H4 (cell line): ENCODE measurements at places on chromosomes 12 and 14. TPM values are rescaled to one million over a fixed set of nuclear protein-coding genes. Genes with fewer than 3 reads are reported as not detected.

Gene AJUBA
- total RNA-seq, result 24.7 and 25.9 TPM in 2 replicates

Gene GPRC5D
- not detected in 2 replicates for total RNA-seq

Gene ACRBP
- not detected in 2 replicates for total RNA-seq

Gene CTSG
- total RNA-seq, result not detected in 2 replicates

Gene TAS2R46
- total RNA-seq, result 0.23 TPM in 1 of 2 replicates, not detected in the other

Gene CLEC2A
- total RNA-seq, result not detected in 2 replicates

Gene B4GALNT3
- total RNA-seq, result 3.0 and 3.3 TPM in 2 replicates

Gene DTX1
- 1.3 and 2.8 TPM in 2 replicates for total RNA-seq

Gene LMNTD1
- total RNA-seq, result not detected in 2 replicates

GRCh38 chr12:10210225-10210624, 2.5 kb upstream of the GABARAPL1 start:
- DNase-seq, result no peak

DNA sequence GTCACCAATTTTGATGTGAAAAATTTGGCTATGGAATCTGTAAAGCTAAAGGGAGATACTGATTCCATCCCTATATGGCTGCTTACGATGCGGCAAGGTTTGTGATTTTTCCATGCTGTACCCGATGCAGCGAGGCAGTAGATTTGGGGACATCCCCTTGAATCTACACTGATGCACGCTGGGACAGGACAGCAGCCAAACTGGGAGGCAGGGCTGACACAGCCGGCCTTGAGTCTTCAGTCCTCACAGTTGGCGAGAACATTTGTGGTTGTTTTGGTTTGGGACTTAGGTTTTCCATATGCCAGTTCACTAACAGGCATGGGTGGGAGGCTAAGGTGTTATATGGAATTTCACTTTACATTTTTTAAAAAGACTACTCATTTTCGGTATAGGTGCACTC, 3.8 kb downstream of the GALNT16 start:
- DNase-seq, result no peak

GRCh38 chr12:1633459-1633858, 4.4 kb downstream of the WNT5B start:
- no peak for DNase-seq

- no peak for DNase-seq
Observed at GRCh38 chr12:12392413-12392812, 35.5 kb downstream of the BORCS5 start.

- DNase-seq, result no peak
Observed at GRCh38 chr12:104827587-104827986, 130.5 kb downstream of the SLC41A2 start.

GRCh38 chr12:120873226-120873625, 30.9 kb downstream of the SPPL3 start:
- no peak for DNase-seq

- DNase-seq, result no peak
Observed at GRCh38 chr14:87952307-87953094, 40.5 kb downstream of the GALC start.

GRCh38 chr14:34826661-34827060, 48.5 kb downstream of the BAZ1A start:
- no peak for DNase-seq

DNA sequence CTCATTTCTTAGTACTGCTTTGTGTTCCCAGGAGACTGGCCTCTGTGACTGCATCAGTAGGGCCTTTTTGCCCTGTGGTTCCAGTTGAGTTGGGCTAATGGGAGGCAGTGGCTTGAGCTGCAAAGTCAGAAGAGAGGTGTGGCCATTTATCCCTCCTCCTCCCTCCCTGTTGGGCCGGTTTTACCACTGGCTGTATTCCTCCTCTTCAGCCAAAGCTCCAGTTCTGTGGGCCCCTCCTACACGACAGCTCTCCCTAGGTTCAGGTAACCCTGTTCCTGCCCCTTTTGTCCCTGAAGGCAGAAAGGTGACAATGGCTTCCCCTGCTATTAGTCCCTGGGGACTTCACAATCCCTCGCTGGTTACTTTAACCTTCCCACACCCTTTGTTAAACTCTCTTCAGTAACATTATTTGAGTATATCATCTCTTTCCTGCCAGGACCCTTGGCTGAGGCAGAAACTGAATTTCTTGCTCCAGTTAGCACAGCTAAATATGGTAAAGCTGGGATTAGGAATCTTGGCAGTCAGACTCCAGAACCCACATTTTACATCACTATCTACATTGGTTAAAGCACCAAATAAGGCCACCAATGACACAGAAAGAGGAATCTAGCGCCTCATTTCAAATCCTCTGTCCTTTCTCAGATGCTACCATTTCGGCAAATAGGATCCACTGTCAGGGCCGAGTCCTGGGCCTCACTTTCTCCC, 121.9 kb upstream of the SLC35F4 start:
- DNase-seq, result no peak

DNA sequence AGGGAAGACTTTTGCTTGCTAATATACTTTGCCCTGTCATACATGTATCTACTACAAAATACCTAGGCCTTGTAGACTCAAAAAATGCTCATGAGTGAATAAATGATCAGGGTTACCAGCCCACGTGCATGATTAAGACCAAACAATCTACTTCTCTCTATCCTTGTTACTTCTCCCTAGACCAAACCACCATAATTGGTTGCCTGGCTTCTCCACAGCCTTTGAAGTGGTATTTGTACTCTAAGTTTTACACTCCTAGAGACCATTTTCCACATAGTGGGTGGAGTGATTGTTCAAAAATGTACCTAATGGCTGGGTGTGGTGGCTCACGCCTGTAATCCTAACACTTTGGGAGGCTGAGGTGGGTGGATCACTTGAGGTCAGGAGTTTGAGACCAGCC, 14.1 kb upstream of the RPS6KL1 start:
- DNase-seq, result no peak

DNA sequence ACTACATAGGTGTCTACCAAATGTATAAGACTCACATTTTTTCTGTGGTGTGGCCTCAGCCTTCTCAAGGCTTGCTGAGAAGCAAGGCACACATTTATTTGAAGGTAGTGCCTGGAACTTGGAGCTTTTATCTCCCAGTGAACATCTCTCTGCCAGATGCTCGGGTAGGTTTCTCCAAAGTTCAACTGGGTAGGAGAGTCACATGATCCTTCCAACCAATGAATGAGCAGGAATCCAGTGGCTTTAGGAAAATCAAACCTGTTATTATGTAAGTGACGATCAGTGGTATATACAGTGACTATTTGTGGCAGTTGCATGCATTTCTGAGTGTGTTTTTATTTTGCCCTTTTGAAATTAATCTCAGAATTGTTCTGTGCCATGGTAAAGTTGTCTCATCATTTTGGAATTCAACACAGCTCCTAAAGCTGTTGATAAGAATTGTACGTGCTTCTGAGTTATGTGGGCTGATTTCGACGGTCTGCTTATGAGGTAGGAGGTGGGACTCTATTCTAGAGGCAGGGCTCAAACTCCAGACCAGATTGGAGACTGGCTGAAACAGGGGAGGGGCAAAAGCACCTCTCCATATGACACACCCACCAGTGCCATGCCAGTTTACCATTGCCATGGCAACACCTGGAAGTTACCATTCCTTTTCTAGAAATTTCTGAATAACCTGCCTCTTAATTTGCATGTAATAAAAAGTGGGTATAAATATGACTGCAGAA, 57.6 kb downstream of the EID3 start:
- DNase-seq, result no peak

DNA sequence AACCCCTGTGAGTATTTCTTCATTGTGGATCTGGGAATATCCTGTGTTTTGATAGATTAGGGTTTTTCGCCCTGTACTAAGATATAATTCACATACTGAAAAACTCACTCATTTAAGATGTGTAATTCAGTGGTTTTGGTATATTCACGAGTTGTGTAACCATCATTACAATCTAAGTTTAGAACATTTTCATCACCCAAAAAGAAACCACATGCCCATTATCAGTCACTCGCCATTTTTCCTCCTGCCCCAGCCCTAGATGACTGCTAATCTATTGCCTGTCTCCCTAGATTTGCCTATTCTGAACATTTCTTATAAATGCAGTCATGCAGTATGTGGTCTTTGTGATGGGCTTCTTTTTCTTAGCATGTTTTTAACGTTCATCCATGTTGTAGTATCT, 67.9 kb upstream of the ATF1 start:
- DNase-seq, result no peak

DNA sequence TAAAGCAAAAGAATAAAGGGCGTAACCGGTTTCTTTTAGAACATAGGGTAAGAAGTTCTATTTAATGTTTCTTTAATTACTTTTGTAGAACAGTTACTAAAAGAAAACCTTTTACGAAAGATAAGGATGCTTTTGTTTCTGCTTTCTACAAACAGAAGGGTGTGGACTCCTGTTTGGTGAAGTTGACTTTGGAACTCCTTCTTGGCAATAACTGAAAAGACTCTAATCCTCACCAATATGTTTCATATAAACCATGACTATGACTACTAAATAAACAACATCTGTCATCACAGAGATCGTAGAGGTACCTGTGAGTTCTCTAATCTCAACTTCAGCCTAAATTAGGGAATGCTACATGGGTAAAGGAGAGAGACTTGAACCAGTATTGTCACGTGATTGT, 210.8 kb upstream of the FLRT2 start:
- no peak for DNase-seq

GRCh38 chr12:123971770-123972456, 718 bp downstream of the CCDC92 start:
- peak; percentile 21 for DNase-seq

DNA sequence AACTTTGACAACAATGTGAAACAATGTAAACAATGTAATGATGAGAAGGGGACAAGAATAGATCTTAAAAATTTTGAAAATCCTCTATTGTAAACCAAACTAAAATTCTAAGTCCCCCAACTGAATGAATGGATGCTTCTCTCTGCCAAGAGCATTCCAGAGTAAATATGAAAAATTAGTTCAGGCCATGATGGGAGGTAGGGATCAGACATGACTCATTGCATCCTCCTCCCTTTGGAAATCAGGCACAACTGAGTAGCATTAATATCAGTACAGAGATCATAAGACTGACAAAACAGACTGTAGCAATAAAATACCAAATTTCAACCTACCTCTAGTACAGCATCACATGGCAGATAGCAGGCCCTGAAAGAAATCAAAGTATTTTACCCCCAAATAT, 559.9 kb downstream of the C12orf50 start:
- DNase-seq, result no peak

- DNase-seq, result no peak
Observed at GRCh38 chr12:4047421-4047820, 174.2 kb upstream of the PARP11 start.

- no peak for DNase-seq
Observed at GRCh38 chr12:67645601-67646000, 2.9 kb upstream of the DYRK2 start.

DNA sequence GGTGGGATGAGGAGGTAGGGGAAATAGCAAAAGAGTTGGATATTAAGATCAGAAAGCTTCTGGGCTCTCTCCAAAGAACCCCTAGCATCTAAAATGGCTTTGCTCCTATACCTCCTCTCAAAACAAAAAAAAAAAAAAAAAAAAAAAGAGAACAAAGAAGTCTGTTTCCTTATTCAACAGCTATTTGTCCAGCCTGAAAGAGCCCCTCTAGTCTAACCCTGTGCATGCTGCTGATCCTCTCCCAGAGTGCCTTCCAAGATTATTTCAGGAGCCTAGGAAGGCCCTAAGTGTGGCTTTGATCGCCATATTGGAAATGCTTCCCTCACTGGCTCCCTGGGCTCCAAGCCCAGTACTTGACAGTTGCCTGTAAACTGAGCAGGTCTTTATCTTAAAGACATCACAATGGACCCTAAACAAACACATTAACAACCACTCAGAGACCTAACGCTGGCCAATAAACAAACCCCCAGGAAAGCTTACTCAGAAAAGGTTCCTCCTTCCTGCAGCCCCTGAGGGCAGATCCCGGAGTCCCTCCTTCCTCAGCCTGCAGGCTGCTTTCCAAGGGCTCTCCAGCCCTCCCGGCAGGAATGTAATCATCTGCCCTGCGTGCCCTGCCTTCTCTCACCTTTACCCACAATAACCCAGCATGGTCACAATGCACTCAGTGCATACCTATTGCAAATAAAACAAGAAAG, 17.4 kb upstream of the COL2A1 start:
- peak; percentile 86 for DNase-seq

GRCh38 chr12:91189516-91189915, 6.9 kb upstream of the DCN start:
- DNase-seq, result no peak

DNA sequence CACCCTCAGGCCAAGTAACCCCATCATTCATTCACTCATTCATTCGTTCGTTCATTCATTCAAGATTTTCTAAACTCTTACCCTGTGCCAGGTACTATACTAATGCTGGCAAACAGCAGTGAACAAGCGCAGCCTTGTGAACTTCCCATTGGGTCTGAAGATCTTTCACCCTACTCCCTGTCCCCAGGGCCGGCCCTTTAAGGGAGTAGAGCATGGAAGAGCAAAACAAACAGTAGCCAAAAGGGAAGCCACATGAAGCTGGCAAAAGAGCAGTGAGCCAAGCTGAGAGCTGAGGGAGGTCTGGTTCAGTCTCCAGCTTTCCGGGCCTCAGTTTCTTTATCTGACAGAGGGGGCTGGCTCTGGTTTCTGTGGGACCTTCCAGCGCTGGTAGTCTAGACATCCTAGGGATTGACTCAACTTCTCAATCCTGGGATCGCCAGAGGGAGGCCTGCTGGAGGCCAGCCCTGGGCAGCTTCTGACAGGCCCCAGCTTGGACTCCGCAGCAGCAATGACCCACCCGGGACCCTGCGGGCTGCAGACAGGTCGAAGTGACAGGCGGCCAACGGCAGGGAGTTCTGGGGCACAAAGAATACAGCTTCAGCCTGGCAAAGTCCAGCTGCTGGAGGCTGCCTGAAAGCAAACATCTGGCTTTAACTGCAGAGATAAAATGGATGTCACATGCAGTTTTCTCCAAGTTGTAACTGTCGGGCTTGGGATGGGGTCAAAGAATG, 27.1 kb downstream of the ACTN1 start:
- DNase-seq, result no peak

DNA sequence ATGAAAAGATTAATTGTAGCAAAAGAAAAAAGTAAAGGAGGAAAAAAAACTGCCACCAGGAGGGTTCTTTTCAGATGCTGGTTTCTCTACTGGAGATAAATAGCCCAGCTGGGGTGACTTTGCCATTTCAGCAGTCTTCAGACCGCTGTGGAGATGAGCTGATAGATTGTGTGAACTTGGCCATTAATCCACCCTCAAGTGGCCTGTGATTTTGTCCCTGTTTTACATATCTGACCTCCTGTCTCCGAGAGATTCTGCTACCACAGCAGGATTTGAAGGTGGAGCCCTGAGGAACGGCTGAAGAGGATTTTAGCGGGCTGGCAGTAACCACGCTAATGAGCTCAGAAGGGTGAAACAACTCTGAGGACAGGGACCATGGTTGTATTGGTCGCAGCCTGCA, 72.7 kb downstream of the WSCD2 start:
- no peak for DNase-seq

DNA sequence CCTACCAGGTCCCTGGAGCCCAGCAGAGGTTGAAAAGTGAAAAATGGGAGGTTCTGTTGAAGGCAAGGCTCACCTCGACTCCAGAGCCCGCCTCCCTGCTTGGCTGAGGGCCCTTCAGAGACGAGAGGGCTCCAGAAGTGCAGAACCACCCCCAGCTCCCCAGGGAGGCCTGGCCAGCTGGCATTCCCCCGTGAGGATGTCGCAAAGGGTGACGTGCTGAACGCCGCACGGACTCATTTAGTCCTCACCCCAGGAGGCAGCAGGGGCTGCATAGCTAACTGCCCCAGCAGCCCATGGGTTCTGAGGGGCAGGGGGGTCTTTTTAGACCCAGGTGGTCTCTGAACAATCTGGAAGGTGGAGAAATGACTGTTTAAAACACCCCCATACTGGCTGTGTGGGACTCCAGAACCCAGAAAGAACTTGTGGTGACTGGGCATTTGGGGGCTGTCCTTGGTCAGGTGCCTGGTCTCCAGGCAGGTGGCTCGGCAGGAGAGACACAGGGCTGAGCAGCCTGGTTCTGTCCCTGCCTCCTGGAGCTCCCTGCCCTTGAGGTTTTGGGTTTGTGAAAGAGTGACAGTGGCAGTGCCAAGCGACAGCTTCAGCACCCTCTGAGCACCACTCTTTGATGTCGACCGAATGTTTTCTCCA, 32.0 kb downstream of the ANAPC7 start:
- DNase-seq, result no peak
